Effector CD4-positive, alpha-beta T cell (primary cell): ENCODE measurements at places on chromosomes 6 and 20.

GRCh38 chr20:58103517-58103904 is 124.9 kb downstream of the ANKRD60 start:
- DNase-seq = no peak

- DNase-seq = no peak
Measured at GRCh38 chr20:46545077-46545826, 5.2 kb downstream of the OCSTAMP start.

DNA sequence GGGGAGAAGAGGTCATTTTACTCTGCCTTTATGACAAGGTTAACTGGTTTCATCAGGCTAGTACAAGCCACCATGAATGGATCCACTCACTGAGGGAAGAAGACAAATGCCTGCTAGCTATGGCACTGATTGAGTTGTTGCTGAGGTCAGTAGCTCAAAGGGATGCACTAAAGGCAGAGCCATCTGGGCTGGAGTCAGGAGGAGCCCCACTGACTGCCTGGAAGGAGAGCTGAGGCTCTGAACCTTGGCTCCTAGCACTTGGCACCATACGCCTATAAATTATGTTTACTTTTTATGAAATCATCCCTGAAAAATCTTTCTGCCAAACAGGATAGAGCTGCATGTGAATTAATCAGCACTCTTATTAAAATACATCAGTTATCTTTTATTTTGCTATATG is 104.6 kb downstream of the DTD1 start:
- no peak for DNase-seq

- DNase-seq = no peak
Measured at GRCh38 chr6:165599121-165599520, 63.9 kb downstream of the PDE10A start.

- no peak for DNase-seq
Measured at GRCh38 chr20:21982559-21982958, 277.1 kb downstream of the PAX1 start.

DNA sequence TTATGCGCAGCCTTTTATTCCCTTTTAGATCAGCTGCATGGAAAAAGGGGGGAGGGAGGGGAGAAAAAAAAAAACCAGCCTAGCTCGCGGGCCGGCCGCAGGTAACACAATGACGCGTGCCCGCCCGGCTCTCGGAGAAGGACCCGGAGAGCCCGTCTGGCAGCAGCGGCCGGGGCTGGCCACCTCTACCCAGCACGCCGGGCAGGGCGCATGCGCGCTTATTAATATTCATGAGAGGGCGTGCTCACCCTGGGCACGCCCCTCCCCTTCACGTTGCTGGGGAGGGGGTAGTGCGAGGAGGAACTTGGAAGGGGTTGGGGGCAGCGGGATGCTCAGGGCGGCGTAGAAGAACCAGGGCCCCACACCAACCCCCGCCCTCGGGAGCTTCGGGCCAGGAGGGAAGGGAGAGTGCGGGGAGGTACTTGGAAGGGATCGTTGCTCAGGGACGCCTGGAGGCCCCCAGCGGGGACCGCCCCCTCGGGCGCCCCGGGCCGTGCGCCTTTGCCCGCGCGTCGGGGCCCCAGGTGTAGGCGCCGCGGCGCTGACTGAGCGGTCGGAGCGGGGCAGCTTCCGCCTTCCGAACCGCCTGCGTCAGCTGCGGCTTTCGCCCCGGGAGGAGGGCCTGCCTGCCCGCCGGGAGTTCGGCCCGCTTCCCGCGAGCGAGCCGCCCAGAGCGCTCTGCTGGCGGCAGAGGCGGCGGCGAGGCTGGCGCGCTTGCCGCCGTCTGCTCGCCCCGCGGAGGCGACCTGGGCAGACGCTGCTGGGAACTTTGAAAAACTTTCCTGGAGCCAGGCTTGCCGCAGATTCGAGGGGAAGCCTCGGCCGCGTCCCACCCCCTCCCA is at the start of gene JAG1:
Gene JAG1 (minus strand): TSS at position 158 of the 842 bp plus-strand sequence. CDS start 469 bp downstream, outside the sequence.
- DNase-seq = peak; percentile 31

- no peak for DNase-seq
Measured at GRCh38 chr20:34541264-34541901, 17.1 kb upstream of the MAP1LC3A start.

DNA sequence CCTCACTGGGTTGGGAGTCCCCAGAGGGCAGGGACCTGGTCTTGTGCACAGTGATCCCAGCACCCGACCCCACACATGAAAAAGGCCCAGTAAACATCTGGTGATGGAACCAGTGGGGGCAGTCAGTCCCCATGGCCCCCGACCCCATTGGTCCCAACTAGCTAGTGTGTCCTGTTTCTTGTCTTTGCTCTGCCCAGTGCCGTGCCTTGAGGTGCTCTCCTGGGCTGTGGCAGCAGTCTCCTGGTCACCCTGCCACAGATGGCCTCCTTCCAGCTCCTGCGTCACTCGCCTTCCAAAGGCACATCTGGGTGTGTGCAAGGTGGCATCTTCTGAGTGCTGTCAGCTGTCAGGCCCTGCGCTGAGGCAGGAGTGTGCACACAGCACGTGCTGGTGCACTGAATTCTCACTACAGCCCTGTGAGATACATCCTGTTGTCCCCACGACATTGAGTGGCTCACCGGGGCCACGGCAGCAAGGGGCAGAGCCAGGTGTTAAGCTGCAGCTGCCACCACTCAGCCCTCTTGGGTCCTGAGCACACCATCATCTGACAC is 3.9 kb downstream of the NPEPL1 start:
- no peak for DNase-seq

DNA sequence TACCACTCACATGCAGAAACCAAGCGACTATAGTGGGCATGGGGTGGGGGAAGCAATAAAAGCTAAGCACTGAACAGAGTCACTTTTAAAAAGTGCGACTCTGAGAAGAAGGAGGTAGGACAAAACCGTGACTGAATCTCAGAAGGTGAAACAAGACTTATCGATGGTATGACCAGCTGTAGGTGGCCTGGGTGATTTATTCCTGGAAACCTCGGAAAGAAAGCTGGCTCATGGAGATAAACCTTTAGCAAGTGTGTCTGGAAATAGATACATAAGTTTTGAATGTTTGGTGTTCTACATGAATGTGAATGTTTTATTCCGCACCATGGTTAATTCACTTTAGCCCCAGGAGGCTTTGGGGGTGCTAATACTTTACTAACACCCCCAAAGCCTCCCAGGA is 43.9 kb downstream of the BANF2 start:
- DNase-seq = no peak

- DNase-seq = peak; percentile 33
Measured at GRCh38 chr20:63442100-63442493, 30.4 kb downstream of the KCNQ2 start.
